ENCODE measurements at places on chromosomes 5 and 9. TPM values are rescaled to one million over a fixed set of nuclear protein-coding genes. Genes with fewer than 3 reads are reported as not detected.

The FOXD4L4 gene
- polyA plus RNA-seq, result 0.03 TPM

The PCDHB7 gene
- 1.3 TPM for polyA plus RNA-seq

The GLRA1 gene
- 0.03 TPM for polyA plus RNA-seq

The IFNA13 gene
- polyA plus RNA-seq, result 0.12 TPM

The LTC4S gene
- 2.9 TPM for polyA plus RNA-seq

The ENTREP1 gene
- polyA plus RNA-seq, result 7.3 TPM

The ANKRD33B gene
- 0.88 TPM for polyA plus RNA-seq

The SHOC1 gene
- 0.10 TPM for polyA plus RNA-seq

The CTXN3 gene
- not detected for polyA plus RNA-seq

The ADAMTS13 gene
- 10.4 TPM for polyA plus RNA-seq

The CER1 gene
- 0.06 TPM for polyA plus RNA-seq

The GHR gene
- 10.5 TPM for polyA plus RNA-seq

The ZSWIM6 gene
- 18.0 TPM for polyA plus RNA-seq

The SLC6A3 gene
- 0.13 TPM for polyA plus RNA-seq

The ANKRD18B gene
- 0.22 TPM for polyA plus RNA-seq

The ADGRD2 gene
- not detected for polyA plus RNA-seq

The C5orf58 gene
- 1.0 TPM for polyA plus RNA-seq

The MLANA gene
- polyA plus RNA-seq, result 0.54 TPM

Data from large intestine (tissue), 12 donors.